NCI-H2029 treated with DMSO at 0.1 percent for 48 hours (cell line): ENCODE measurements at places on chromosomes 2 and 18.

DNA sequence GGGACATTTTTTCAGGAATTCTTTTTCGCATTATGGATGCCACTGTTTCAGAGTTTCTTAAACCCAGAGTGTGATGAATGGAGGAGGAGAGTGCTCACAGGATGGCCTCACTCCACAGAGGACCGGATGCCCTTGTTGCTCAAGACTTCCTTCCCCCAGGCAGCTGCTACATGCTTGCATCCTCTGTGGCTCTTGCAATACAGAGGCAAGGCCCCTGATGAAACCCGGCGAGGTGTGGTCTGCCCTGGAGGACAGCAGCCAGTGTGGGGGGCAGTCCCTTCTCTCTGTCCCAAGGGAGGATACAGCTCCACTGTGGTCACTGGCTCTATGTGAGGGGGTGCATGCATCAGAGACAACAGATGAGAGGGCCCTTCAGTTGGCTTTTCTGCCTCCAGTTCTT, 109.6 kb downstream of the SH3RF3 start:
- no peak for DNase-seq

DNA sequence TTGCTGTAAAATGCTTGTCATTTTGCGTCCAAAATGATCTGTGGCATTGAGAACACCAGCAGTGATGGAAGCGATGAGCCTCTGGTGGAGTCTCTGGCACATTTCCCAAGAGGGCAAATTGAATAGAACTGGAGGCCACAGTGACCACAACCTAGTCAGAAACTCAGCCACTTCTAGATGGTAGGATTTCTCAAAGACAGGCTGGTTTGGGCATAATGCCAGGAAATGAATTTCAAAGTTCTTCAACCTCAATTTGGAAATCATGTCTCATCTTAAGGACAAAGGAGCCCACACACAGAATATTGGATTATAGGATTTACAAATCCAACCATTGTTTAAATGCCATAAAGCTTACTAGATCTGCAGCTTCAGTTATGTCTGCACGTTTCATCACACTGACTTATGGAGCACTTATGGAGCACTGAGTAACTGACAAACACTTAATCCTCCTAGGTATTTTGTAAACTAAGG, 132.1 kb downstream of the COL6A3 start:
- no peak for DNase-seq

DNA sequence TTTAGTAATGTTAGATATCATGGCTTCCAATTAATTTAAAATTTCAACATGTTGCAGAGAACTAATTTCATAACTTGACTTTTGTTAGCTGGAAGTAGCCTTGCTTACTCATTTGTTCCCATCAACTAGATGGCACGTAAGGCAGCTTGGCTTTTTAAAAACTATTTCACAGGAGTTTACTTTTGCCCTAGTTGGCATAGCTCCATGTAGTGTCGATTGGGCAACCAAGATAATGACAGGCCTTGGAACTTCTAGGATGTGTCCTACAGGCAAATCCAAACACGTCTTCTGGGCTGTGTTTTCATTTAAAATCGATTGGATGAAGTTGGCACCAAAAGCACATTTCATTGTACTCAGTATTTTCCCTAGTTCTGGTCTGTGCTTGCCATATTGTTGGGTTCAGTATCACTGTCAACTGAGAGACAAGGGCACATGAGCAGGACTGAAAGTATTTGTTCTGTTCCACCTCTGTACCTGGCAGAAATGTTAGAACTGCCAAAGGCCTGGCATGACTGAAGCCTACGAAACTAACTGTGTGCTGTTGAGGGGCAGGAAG, 29.4 kb downstream of the HADHB start:
- peak; percentile 31 for DNase-seq

- DNase-seq = no peak
Observed at GRCh38 chr2:226018641-226019040, 619.1 kb downstream of the NYAP2 start.

DNA sequence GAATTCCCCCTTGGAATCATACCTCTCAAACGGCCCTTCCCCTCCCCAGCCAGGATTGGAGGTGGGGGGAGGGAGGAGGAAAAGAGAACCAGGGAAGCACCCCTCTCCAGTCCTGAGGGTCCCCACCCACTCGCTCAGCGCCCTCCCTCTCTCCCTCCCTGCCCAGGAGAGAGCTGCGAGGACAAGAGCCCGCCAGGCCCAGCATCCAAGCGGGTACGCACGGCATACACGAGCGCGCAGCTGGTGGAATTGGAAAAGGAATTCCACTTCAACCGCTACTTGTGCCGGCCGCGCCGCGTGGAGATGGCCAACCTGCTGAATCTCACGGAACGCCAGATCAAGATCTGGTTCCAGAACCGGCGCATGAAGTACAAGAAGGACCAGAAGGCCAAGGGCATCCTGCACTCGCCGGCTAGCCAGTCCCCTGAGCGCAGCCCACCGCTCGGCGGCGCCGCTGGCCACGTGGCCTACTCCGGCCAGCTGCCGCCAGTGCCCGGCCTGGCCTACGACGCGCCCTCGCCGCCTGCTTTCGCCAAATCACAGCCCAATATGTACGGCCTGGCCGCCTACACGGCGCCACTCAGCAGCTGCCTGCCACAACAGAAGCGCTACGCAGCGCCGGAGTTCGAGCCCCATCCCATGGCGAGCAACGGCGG, 14.4 kb downstream of the HOXD3 start:
- no peak for DNase-seq

- DNase-seq = no peak
Observed at GRCh38 chr2:63465633-63466032, 122.6 kb downstream of the WDPCP start.

GRCh38 chr2:48328942-48329723, 200.8 kb upstream of the STON1 start:
- no peak for DNase-seq

DNA sequence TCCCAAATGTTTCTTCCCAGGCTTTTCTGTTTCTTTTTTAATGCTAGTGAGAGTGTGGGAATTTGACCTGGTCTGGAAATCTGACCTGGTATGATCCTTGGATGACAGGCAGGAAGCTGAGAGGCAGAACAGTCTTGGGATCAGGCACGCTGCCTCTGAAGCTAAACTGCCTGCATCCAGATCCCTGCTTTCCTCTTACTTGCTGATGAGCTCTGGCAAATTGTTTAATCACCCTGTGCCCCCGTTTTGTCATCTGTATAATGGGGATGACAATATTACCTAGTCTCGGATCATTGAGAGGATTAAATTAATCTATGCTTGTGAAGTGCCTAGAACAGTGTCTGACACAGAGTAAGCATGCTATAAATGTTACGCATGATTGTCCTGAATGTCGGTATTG, 3.3 kb downstream of the KLHL23 start:
- no peak for DNase-seq

- no peak for DNase-seq
Observed at GRCh38 chr2:10425699-10426098, 22.4 kb downstream of the ODC1 start.

- DNase-seq = no peak
Observed at GRCh38 chr2:24410976-24411375, 50.6 kb upstream of the ITSN2 start.

DNA sequence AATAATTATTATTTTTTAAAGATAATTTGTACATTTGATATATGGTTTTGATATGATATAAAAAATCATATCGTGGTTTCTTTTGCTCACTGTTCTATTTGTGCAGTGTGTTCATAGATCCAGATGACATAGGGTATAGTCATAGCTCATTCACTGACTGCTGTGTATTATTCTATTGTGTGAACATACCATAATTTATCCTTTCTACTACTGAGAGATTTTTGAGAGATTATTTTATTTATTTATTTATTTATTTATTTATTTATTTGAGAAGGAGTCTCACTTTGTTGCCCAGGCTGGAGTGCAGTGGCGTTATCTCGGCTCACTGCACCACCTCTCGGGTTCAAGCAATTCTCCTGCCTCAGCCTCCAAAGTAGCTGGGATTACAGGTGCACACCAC, 39.0 kb downstream of the FER1L5 start:
- DNase-seq = no peak

- no peak for DNase-seq
Observed at GRCh38 chr18:77366720-77367641, 117.3 kb downstream of the GALR1 start.

GRCh38 chr2:113872201-113872600, 17.7 kb upstream of the ACTR3 start:
- no peak for DNase-seq

- DNase-seq = no peak
Observed at GRCh38 chr2:200450288-200450687, 59.6 kb downstream of the KCTD18 start.

DNA sequence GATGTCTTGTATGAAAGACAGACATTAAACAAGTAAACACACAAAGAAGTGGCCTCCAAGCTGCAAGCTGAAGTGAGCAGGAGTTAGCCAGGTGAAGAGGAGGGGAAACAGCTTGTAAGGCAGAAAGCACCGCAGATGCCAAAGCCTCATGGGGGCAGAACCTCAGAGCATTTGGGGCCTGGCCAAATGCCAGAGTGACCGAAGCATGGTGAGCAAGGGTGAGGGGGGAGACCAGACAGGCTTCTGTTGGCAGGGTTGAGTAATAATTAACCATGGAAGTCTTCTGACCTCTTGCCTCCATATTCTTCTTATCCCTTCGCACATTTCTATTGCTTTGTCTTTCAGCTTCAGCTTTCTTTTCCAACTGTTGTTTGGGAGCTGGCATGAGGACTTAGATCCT, 5.6 kb downstream of the QPCT start:
- peak; percentile 77 for DNase-seq

GRCh38 chr2:98454073-98454472, 9.4 kb downstream of the INPP4A start:
- no peak for DNase-seq

GRCh38 chr2:10300328-10300920, 2.3 kb upstream of the HPCAL1 start:
- DNase-seq = no peak

DNA sequence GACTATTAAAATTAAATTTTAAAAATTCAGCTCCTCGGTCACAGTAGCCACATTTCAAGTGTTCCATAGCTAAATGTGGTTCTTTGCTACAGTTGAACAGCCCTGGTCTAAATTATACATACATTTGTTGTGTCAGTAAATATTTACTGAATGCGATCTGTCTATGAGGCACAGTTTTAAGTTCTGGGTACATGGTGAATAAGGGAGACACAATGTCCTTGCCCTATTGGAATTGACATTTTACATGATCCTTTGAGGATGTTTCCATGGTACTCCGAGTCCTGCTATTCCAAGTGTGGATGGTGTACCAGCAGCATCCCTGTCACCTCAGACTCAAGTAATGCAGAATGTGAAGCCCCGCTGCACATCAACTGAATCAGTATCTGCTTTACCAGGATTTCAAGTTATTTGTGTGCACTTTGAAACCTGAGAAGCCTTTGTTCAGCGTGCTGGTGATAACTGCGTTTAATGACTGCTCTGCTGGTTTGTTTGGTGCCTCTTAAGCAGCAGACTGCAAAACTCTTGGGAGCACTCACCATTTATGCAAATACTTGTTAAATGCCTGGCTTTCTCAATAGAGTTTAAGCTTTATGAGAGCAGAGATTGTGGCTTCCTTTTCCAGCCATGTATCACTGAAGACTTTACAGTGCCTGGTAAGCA, 1.5 kb downstream of the GALNT1 start:
- DNase-seq = peak; percentile 72

GRCh38 chr2:211816754-211817153, 721.8 kb downstream of the ERBB4 start:
- DNase-seq = no peak

DNA sequence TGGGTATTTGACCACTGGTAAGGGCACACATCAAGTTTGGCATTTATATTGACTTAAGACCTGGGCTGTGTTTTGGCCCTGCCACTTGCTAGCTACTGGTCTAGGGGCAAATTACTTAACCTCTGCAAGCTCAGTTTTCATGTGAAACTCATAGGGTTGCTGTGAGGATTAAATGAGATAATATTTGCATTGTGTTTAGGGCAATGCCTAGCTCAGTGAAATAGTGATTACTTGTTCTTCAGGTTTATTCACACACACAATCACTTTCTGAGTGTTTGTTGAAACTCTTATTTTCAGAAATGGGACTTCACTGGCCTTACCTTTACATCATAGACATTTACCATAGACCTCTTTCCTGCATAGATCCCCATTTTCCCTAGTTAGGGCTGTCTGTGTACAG, 12.3 kb downstream of the CERS6 start:
- no peak for DNase-seq

- no peak for DNase-seq
Observed at GRCh38 chr2:28617502-28618184, 121.8 kb downstream of the PLB1 start.

- DNase-seq = no peak
Observed at GRCh38 chr2:37573451-37574388, 97.7 kb downstream of the CDC42EP3 start.

GRCh38 chr2:153388246-153388645, 90.3 kb downstream of the RPRM start:
- DNase-seq = no peak

GRCh38 chr2:160646684-160647444, 153.3 kb upstream of the RBMS1 start:
- DNase-seq = no peak

DNA sequence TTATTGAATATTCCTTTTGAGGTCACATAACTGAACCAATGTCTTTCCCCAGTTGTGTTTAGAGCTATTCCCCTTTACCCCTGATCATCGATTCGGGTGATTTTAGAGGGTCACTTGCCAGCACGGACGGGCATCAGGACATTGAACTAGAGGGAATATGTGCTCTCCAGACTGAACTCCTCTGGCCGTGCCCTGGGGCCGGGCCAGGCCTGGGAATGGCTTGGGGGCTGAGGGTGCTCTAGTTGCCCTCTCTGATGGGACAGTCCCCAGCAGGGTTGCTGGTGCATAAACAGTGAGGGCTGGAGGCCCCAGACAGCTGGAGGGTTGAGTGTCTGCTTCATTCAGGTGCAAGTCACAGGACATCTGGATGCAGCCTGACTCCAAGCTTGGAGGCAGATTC, 90.7 kb downstream of the SMIM21 start:
- no peak for DNase-seq

DNA sequence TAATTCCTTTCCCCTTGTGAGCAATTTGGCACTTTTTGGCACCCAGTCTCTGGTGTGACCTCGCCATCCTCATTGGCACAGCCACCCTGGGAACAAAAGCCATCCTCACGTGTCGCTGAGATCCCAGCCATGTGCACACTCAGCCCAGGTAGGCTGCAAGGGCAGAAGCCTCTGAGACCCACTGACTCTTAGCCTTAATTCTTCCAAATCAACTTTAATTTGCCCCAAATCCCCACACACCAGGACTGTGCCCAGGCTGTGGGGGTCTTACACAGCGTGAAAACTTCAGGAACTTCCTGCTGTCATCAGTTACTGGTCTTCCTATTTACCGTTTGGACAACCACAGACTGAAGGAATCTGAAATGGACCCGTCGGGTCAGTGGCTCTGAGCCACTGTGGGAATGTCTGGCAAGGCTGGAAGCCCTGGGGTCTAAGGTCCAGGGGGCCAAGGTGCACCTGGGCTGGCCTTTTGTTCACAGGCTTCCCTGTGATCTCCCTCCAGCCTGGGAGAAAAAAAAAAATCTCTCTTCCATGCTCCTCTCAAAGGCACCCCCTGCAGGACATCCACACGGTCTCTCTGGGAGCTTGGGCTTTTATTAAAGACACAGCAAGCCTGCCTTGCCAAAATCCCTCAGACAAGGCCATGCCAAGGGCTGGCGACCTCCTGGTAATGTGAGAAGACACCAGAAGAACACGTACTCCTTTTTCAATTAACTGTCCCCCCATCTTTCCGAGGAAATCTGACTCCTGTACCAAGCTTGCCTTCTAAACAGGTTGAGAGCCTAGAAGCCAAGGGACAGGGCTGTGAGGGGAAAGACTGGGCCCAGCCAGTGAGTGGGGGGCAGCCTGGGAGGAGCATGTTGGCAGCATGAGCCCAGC, 42.1 kb upstream of the LAPTM4A start:
- DNase-seq = no peak

- no peak for DNase-seq
Observed at GRCh38 chr2:8984157-8984556, 19.3 kb downstream of the MBOAT2 start.
